Hepatocyte (in vitro differentiated cells): ENCODE measurements at places on chromosomes 5 and 9.

GRCh38 chr5:79738349-79738748 lies 48.7 kb downstream of the CMYA5 start:
- no peak for DNase-seq
- H3K36me3 ChIP-seq: no peaks in the 10 kb centered on the region
- no peaks in the 10 kb centered on the region for H3K4me1 ChIP-seq
- no peak overlapping the region for H3K27ac ChIP-seq

- no peak overlapping the region for H3K4me3 ChIP-seq
- no peaks in the 10 kb centered on the region for H3K4me1 ChIP-seq
- H3K27me3 ChIP-seq: no peaks in the 10 kb centered on the region
- H3K27ac ChIP-seq: no peak overlapping the region
- DNase-seq: no peak
Observed at GRCh38 chr9:87776481-87777379, 50.8 kb downstream of the CTSL start.

DNA sequence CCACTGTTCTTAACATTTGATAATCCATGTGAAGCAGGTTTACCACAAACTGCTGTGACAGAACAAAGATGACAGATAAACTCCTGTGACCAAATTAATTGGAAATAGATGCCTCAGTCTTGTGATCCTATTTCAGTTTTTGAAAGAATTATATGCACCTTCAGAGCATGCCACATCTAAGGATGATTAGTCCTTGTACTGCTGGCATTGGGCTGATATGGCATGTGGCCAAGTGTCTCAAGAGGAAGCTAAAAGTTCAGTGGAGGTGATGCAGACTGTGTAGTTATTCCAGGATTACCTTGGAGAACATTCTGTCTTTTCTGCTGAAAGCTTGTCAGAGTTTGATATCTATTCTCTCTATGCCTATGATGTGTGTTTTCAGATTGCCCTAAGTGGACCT lies 314.4 kb upstream of the EFNA5 start:
- no peaks in the 10 kb centered on the region for H3K27me3 ChIP-seq
- no peaks in the 10 kb centered on the region for H3K4me1 ChIP-seq
- no peak overlapping the region for H3K4me3 ChIP-seq

DNA sequence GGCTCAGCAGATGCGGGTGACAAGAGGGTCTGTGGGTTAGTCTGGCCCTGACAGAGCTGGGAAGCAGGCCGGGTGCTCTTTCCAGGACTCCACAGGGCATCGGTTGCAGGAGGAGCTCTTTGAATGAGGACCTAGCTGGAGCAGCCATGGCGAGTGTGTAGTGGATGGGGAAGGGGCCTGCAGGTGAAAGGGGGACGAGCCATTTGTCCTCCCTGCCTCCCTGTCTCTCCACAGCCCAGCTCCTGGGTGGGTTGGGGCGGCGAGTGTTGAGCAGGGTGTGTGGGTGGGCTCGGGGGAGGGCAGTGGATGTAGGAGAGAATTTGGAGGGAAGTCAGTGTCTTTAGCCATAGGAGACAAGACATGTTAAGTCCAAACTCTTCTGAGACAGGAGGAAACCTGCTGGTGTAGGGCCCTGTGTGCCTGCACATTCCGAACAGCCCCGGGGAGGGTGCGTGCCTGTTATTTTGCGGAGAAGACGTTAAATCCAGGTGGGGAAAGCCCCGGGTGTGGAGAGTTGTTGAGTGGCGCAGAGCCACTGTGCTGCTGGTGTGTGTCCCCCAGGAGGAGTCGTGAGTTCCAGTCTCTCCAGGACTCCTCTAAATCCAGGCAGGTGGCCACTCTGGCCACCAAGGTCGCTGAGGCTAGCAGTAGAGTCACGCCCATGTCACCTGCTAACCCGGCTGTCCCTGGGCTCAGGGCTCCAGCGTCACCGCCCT lies 73.6 kb downstream of the PSMB7 start:
- no peak overlapping the region for H3K4me3 ChIP-seq
- H3K27me3 ChIP-seq: no peaks in the 10 kb centered on the region
- no peak for DNase-seq
- H3K27ac ChIP-seq: no peak overlapping the region

DNA sequence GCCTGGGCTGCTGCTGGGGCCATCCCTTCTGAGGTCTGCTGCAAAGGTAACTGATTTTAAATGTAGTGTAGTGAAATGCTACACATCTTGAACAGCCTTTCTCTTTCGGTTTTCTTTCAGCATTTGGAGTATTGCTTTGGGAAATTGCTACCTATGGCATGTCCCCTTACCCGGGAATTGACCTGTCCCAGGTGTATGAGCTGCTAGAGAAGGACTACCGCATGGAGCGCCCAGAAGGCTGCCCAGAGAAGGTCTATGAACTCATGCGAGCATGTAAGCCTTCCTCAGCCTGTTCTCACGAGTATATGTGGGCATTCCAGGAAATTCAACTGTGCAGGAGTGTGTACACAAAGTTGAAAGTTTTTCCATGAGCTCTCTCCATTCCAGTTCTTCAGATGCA lies 18.3 kb downstream of the QRFP start:
- DNase-seq: no peak
- H3K4me3 ChIP-seq: no peak overlapping the region
- no peak overlapping the region for H3K27ac ChIP-seq
- H3K4me1 ChIP-seq: no peaks in the 10 kb centered on the region
